ENCODE measurements at places on chromosomes 6 and 20.

- peak; percentile 62 for DNase-seq
Measured at GRCh38 chr6:48744948-48745347, 634.0 kb upstream of the PTCHD4 start.

- no peak for DNase-seq
Measured at GRCh38 chr6:71103641-71104040, 146.8 kb upstream of the B3GAT2 start.

- DNase-seq = peak; percentile 28
Measured at GRCh38 chr20:63636752-63637628, 10.1 kb upstream of the GMEB2 start.

DNA sequence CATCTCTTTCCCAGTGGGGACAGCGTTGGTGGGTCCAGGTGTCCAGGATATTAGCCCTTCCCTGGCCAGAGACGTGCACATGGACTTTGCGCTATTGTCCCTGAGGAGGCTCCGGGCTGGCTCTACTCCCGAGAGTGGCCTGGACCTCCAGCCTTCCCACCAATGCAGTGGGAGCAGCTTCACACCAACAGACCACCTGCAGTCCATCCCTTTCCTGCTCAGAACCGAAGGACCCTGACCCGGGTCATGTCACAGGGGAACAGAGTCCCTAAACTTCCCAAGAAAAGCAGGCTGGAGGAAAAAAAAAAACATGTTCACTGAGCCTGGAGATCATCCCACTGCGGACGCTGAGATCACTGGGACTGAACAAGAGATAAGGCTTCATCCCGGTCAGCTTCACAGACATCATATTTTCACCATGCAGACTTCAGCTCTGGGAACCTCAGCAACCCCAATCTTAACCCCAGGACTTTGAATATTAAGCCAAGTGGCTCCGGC lies 18.3 kb downstream of the ZMYND8 start:
- DNase-seq = no peak

DNA sequence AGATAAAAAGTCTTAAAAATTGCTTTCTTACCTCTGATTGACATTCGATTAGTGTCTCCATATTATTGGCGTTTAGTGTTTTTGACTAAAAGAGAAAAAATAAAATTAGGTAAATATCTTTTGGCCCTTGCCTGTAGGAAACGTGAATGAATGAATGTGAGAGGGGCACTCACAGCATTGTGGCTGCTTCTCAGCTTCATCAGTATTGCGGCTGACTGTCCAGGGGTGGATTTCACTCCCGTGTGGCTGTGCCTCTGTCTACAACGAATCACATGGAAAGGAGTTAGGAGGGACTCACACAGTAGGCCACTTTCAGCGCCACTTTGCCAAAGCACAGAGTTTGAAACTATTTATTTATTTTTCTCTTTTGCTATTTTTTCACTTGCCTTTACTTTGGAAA lies 844 bp downstream of the TAGAP start:
- DNase-seq = no peak

DNA sequence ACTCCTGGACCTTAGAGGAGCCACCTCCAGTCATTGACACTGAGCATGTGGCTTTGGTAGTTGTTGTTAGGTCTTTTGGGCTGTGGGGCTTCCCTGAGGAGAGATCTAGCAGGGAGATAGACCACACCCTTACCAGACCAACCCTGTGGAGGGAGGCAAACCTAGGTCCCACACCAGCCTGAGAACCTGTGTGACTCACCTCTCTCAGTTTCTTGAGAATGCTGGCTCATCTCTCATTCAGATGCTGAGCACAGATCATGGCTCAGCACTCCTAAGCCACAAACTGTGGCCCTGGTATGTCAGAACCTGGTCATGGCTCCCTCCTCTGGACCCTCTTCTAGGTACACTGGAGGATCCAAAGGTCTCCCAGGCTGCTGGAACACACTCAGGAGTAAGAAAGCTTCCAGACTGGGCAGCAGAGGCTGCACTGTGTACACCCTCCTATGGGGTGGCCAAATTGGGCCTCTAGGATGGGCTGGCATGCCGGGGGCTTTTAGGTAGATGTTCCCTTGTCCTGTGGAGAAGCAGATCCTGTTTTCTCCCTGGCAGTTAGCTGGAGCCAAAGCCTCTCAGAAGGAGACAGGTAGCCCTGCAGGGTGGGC lies 1294.5 kb downstream of the KHDRBS2 start:
- no peak for DNase-seq

DNA sequence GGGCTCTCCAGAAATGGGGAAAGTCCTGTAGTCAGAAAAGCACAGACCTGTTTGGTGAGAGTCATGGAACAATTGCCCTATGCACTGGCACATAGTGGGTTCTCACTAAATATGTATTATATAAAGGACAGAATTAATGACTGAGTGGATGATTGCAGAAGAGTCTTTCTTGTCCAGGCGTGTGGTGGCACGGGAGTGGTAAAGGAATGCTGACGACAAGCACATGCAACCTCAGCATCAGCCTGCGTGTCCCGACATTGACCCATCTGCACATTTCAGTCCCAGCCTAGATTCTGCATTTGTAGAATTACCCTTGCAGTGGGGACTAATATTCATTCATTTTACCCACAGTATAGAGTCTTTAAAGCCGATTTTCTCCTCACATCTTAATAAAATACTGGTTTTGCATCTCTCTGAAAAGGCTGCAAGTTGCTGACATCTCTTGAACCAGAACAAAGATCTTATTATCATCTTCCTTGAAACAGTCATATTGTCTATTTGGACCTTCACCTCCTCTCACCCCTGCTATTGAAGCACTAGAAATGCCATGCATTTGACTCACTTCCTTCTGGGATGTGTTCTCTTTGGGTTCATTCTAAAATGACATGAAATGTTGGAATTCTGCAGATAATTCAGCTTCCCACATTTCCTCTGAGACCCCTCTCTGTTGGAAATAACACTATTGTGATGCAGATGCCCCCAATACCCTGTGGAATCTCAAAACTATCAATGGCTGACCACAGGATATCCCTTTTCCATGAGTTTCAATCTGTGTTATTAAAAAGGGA lies 883.6 kb upstream of the FLRT3 start:
- peak; percentile 25 for DNase-seq

- DNase-seq = no peak
Measured at GRCh38 chr6:5059036-5059896, 25.9 kb upstream of the PPP1R3G start.

All from fibroblast of mammary gland (primary cell).